ENCODE measurements at places on chromosomes 4 and X.

DNA sequence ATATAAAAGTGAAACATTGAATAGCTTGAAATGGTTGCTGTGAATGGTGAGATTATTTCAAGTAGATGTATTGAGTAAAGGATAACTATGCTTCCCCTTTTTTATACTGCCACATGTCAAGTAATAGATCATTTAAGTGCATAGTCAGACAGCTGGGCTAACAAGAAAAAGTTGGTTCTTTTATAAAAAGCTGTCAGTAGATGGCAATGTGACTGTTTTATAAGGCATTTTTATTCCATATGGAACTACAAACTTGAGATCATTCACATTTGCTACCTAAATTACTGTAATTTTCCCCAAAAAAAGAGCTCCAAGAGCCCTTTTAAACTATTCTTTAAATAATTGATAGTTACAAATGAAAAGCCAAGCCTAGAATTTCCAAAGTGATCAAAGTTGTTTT is 831.0 kb downstream of the C4orf33 start:
- no peak for DNase-seq

DNA sequence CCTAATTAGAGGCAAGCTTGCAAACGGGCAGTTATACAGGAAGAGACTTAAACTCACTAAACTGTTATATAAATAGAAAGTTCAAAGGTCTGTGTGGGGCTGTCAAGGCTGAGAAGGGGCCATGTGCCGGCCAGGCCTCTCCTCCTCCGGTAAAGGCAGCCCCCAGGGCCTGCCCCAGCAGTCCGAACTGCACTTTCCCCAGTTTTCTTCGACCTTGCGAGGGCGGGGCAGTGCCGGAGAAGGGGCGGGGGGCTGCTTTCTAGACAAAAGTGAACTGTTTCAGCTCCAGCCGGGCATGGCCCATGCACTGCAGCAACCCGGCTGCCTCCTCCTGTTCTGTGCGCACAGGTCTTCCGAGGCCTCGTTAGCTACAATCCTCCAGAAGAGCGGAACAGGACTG is 4.1 kb downstream of the AFF2 start:
- no peak for DNase-seq

DNA sequence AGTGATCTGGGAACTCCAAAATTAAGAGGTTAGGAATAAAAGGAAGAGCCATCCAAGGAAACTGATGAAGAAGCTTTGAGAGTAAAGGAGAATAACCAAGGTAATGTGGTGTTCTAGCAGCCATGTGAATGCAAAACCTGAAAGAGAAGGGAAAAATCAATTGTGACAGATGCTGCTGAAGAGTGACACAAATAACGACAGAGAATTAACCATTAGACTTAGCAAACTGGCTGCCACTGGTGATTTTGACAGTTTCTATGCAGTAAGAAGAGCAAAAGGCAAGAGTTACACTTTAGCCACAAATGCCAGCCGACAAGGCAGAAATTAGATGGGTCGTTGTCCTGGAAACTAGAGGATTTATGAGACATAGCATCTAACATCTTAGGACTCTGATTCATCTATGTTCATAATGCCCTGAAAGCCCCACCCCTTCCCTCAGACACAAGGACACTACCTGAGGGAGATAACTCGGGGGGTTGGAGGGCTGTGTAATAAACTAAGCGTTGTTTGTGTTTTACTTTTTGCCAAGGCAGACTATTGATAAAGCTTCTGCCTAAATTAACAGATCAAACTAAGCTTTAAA is 13.0 kb upstream of the TMEM144 start:
- no peak for DNase-seq

GRCh38 chr4:55445921-55446577 is 50.3 kb downstream of the TMEM165 start:
- DNase-seq = no peak

DNA sequence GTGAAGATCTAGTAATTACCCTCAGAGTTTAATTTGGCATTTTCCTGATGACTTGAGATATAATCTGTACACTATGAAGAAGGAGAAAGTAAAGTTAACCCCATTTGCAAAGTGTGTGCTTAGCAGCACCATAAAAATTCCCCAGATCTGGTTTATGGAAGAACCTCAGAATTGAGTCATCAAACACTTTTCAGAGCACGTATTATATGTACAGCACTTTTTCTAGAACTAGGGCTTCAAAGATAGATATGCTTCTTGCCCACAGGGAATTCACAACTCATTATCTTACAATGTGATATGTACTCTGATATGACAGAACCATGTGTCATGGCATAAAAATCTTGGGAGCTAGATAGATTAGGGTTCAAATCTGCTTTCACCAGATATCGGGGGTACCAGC is 150.9 kb downstream of the SLC10A7 start:
- DNase-seq = no peak

- DNase-seq = no peak
Observed at GRCh38 chr4:175469514-175469913, 342.6 kb downstream of the GPM6A start.

DNA sequence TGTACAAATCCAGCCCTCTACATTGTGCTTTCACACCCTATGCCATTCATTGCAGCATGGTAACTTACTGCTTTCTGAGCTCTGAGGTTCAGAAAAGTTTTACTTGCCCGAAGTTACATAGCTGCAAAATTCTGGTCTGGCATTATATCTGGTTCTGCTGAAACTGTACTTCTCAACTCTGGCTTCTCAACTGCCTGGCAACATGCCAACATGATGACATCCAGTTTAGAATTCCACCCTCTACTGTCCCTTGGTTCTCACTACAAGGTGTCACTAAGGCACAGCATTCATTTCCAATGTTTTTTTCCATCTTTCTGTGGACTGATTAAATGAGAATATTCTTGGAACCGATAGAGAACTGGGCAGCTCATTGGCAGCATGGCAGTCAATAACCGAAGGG is 242.9 kb upstream of the PRPS2 start:
- no peak for DNase-seq

- DNase-seq = no peak
Observed at GRCh38 chr4:3869661-3870566, 103.7 kb downstream of the ADRA2C start.

DNA sequence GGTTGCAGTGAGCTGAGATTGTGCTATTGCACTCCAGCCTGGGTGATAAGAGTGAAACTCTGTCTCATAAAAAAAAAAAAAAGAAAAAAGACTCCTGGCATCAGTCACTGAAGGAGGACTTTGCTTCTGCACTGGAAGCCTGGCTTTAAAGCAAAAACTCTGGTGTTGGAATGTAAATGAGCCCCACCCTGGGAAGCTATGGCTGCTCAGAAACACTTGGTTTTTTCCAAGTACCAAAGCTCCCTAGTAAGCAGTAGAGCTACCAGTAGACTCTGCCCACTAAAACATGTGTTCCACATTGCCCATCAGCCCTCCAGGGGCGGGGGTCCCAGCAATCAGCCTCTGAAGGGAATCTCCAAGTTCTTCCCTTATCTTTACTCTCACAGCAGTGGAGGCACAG is 154.4 kb downstream of the SHROOM3 start:
- DNase-seq = no peak

GRCh38 chr4:28391877-28392276 is 1531.2 kb downstream of the STIM2 start:
- DNase-seq = no peak

DNA sequence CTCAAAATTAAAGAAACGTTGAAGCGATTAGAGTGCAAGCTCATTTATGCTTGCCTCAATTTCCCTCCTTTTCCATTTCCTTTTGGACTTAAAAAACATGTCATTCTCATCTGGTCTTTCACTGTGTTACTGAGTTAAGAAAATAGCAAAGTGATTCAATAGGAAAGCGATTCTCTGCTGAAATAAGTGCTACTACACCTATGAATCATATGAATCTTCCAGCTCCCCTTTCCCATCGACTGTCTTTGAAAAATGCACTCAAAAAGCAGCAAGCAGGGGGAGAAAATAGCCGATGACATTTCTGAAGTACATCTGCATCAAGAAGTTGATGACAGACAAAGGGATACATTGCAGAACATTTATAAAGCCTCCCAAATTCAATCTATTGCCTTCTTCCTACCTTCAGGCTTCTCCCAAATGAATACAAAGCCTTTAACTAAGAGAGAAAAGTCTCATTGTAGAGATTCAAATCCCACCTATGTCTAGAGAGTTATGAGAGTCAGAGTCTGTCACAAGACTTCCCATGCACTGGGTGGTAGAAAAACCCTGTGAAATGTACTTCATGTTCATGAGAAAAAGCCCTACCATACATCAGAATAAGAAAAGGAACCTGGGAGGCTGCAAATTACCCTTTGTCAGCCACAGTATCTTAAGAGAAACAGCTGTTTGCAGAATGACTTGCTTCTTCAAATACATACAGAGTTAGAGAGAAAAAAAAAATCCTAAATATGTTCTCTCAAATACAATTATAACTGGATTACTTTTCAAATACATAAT is 78.9 kb downstream of the MBNL3 start:
- DNase-seq = no peak

DNA sequence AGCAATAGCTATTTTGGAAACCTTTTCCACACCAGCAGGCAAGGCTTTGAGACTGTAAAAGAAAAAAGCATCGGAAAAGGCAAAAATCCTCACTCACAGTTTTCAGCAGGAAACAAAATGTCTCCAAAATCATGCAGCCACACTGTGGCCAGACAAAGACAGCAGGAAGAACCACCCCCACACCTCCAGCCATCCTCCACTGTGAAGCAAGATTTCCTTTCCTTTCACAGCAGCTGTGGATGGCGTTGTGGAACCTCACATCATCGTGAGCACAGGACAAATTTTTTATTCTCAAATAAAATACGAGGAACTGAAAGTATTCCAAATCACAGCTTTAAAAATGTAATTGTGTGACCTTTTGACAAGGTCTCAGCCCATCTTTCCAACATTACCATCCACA is 351.7 kb upstream of the NOCT start:
- DNase-seq = no peak

DNA sequence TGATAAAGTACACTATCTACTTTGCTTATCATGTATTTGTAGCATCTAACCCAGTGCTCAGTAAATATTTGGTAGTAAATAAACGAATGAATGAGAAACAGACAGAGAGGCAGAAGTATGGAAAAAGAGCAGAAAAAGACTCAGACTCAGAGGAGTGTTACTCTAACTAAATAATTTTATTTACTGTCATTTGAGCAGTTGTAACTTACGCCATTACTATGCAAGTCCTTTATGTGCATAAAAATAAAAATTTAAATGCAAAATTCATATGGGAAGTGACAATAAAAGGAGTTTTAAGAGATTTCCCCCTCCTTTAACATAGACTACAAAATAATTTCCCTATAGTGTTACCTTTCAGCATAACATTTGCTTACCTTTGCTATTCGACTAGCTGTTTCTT is 49.5 kb downstream of the ZAR1 start:
- DNase-seq = no peak

DNA sequence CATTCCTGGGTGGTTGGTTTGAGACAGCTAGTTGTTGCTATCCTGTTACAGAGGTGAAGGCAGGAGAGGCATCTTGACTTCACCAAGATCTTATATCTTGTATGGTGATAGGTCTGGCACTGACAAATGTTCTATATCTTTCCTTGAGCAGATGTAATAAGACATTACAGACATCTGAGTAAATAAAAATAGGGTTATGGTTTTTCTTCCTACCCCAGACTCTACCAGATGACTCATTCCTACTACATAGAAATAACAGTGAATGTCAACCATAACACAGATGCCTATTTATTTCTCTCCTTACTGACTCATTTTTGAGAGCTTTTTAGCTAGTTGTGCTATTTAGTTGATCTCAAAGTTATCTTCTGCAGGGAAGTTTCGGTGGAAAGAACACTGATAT is 21.9 kb downstream of the HNRNPH2 start:
- no peak for DNase-seq

DNA sequence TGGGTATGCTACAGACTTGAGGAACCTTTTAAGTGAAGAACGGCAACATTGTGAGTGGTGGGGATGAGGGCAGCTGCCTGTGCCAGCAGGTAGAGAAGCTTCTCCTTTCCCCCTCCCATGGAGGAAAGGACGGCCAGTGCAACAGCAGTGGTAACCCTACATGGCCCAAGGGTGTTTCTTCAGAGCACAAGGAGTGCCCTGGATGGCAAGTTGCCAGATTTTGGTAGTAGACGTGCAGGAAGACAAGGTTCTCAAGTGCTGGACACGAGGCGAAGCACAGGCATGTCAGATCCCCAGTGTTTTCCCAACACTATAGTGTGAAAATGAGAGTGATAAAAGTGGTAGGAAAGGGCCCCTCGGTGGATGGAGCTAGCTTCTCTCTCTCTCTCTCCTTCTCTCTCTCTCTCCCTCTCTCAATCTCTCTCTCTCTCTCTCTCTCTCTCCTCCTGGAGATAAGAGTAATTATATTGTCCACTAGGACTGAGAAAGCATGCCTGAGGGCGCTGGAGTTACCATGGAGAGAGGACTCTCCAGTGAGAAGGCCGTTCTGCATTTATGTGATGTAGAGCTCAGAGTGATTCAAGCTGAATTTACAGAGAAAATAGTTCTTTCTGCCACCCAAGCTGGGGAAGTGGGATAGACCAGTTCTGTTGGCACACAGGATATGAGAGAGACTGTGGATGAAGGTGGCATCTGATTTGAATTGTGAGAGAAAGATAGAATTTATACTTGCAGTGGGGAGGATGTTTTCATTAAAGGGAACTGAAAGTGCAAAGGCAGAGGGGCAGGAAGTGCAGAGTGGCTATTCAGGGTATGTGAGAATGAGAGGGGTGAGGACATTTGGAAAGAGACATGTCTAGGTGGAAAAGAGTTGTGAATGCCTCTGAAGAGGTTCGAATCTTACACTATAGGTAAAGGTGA is 25.7 kb upstream of the TRPC3 start:
- DNase-seq = peak; percentile 34

DNA sequence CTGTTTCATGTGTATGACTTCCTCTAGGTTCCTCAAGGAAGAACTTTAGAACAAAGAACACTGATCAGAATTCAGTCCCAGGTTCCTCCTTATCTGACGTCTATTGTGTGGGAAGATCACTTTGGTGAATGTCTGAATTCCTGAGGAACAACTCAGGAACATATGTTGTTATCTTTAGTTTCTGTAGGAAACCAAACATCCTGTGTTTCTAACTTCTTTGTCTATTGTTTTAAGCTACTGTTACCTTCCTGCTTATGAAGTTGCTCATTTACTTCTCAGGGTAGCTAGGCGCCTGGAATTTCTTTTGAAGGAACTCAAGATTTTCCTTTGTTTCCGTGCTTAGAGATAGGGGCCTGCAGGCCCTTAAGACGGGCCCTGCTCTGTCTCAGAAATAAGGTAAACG is 46.2 kb downstream of the MAGEB5 start:
- no peak for DNase-seq

- DNase-seq = peak; percentile 30
Observed at GRCh38 chr4:122635205-122635604, 14.3 kb upstream of the IL21 start.

DNA sequence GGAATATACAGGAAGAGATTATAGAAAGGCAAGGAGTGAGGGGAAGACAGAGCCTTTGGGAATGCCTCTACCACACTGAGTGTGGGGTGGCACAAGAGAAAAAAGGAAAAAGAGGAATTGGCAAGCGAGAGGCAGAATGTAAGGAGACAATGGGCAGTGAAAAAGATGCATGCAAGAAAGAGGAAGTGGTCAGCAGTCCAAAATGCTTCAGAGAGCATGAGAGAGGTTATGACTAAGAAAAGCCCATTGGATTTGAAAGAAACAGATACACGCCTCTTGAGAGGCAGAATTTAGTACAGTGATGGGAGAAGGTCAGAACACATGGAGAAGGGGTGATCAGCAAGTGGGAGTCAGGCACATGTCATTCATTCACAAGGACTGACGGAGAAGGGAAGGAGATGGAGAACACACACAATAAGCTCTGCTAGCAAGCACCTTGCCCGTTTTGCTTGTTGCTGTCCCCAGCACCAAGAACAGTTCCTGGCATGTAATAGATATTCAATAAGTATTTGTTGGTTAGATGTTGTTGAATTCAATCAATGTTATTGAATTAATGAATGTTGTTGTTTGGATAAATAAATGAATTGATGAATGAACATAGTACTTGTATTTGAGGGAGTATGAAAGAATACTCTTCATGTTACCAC is 6.3 kb downstream of the DCHS2 start:
- no peak for DNase-seq

Measured in CD4-positive, alpha-beta T cell treated with Interleukin-17A for 1 hour (primary cell).